ENCODE measurements at places on chromosomes 3 and 15.

- DNase-seq, result no peak
These were observed 27.4 kb upstream of the HDAC11 start for GRCh38 chr3:13452490-13453335.

DNA sequence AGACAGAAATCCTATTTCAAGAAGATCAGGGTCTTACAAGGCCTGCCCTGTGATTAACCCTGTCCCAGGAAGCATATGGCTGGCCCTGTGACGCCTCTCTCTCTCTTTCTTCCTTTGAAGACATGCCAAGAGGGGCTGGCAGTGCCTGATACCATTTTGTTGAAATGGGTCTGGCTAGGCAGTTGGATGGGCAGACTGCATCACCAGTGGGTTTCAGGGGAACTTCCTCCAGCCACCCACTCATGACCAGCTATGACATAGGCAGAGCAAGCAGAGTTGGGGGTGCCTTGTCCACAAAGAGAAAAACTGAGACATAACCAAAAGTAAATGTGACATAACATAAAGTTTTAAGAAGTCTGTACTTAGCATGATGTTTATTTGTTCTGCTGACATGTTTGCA, 31.4 kb upstream of the MANF start:
- DNase-seq, result no peak

DNA sequence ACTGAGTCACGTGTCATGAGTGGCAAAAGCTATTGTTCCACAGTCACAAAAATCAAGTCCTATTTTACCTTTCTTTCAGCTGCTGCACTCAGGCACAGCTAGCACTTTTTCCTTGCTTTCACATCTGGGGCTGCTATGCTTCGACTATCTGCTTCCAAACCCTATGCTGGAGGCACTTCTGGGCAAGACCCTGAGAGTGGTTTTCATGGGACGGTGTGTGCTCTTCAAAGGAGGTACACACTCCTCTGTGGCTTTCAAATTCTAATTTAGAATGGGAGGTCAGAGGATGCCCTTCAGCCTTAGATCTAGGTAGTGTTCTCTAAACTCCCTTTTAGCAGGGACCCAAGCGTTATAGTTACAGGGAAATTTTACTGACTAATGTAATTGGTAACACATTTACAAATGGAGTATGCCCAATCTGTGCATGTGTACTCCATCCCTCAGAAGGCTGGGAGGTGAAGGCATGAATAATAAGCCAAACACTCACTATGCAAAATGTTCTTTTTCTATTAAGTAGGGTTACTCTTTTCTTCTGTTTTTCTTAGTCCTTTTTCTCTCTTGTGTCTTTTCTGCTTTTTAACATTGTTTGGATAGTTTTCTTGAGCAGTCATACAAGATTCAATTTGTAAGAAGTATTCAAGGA, 188.3 kb downstream of the LSAMP start:
- DNase-seq, result no peak

- no peak for DNase-seq
These were observed 10.1 kb upstream of the RBM5 start for GRCh38 chr3:50078622-50079021.

- DNase-seq, result no peak
These were observed 33.2 kb downstream of the HDAC11 start for GRCh38 chr3:13513051-13513912.

DNA sequence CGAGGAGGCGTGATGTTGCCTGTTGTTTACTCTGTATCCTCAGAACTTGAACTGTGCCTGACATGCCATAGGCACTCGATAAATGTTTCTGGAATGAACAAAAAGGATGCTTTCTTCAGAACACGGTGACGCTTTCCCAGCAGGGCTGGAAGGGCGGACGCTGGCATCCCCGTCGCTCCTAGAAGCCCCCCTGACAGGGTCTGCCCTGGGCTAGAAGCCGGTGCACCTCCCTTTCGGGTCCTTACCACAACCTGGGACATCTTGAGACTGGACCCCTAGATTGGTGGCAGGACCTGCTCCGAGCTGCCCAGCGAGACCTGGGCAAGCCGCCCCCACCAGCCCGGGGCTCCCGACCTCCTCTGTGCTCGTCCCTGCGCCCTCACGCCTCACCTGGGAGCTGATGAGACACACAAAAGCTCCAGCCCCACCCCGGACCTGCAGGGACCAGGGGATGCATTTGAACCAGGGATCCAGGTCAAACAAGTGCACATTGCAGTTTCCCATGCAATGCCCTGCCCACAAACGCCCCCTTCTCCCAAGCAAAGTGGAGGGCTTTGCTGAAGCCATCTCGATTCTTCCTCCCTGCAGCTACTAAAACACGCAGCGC, 131.2 kb upstream of the MEF2A start:
- no peak for DNase-seq

GRCh38 chr3:151175952-151176351, 27.1 kb downstream of the GPR171 start:
- DNase-seq, result no peak

DNA sequence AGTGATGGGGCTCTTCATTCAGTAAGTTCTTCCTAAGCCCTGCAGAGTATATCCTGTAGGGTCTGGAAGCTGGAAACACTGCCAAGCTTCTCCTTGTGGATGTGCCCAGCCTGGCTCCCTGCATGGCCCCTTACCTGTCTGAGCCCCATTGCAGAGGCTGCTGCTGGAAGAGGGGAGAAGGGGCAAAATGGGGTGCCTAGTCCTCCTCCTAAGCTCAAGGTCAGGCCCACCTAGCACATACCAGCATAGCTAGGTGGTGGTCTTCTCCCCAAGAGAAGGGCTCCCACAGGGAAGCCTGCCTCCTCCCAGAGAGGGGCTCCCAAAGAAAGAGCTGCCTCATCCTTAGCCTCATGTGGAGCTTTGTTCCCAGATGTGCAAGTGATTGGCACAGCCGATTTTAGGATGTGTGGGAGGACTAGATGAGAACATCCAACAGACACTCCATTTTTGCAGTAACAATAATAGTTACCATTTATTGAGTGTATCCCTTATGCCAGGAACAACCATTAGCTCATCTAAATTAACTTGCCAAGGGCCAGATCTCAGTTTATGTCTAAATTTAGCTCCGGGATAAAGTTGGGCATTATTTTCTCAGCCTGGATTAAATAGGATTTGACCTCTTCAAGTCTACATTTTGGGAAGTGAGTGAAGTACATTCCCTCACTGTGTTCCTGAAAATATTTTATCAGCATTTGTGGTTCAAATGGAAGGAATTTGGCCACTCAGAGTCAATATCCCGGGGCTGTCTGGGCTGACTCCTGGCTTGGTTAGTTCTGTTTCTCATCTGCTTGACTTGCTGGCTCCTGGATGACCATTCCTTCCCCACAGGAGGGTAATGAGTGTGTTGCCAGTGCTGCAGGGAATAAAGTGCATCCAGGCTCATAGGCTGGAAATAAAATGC, 291.1 kb upstream of the ROPN1 start:
- DNase-seq, result no peak

DNA sequence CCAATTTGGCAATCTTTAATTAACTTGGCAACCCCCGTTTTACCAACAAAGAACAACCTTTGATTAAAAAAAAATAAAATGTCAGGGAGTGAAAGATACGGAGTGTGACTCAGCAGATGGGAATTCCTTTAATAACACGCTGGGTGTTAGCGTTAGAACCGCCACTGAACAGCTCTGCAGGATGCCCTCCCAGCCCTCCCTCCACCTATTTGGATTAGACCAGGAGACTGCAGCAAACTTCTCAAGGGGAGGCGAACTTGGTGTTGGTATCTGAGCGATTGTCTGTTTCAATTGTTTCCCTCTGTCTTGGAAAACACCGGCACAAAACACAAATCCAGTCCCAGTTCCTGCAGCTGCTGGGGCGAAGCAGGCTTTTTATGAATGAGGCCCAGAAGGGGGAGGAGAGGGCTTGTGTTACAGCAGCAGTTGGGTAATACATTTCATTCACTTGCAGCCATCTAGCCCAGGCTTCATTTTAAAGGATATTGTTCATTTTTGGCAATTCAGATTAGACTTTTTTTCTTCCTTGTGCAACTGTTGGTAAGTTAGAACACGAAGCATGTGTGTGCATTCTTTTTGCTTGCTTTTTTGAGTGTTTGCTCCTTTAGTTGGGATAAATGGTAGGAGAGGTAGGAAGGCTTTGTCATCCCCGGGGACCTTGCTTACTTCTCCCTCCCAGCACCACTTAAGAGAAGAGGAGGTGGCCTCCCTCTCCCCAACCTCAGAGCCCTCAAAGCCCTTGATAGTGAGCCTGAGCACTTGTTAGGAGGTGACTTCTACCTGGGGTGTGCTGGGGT, 152.3 kb downstream of the IGF1R start:
- DNase-seq, result no peak

DNA sequence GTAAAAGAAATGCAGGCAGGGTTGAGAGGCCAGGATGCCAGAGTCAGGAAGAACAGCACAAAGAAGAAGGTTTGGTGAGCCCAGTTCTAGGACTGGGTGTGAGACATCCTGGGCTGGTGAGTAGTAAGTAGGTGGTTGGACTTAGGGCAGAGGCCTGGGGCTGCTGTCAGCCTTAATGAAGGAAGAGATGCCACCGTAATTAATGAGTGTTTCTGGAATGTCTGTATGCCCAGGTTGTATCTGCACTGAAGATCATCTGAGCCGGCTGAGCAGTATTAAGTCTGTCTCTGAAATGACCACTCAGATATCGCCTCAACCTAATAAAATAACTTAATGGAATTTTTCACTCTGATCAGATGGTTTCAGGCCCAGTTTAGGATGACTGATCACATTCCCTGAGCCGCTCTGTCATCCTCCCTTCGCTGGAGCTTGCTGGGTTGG, 532.9 kb upstream of the IL12A start:
- DNase-seq, result no peak

GRCh38 chr3:29226706-29227105, 54.2 kb upstream of the RBMS3 start:
- DNase-seq, result no peak

DNA sequence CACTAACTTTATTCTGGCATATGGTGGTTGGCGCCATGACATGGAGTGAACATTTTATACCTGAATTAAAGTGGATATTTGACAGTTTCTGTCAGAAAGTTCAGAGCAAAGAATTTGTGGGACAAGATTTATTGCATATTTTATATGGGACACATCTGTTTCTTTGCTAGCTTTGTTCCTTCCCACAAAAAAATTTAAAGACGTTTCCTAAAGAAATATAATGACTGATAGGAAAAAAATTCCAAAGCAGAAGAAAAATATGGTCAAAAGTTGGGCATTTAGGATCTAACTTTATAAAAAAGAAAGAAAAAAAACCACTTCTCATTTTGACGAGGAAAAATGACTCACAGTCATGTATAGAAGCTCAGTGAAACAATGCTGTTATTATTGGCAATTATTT, 101.6 kb downstream of the GREM1 start:
- no peak for DNase-seq
